ENCODE measurements at places on chromosomes 4 and X.

GRCh38 chr4:40190880-40191815 is 5.7 kb upstream of the RHOH start:
- DNase-seq, result no peak

DNA sequence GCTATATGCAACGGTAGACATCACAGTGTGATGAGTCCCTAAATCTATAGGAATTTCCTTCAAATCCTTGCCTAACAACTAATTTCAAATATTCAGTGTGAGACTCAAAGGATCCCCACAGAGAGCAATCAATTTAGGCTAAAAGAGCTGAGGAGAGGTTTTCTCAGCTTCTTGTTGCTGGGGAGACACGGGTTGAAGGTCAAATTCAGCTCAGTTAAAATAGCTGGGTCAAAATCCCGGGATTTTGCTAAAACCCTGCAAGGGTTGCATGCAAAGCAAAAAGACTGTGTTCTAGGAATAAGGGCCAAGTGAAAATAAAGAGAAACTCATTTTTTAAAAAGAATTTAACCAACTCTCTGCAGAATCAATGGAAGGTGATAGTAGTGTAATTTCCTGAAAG is 1073.4 kb downstream of the NLGN4X start:
- DNase-seq, result no peak

GRCh38 chrX:3811331-3812311 is 98.2 kb upstream of the PRKX start:
- DNase-seq, result no peak

DNA sequence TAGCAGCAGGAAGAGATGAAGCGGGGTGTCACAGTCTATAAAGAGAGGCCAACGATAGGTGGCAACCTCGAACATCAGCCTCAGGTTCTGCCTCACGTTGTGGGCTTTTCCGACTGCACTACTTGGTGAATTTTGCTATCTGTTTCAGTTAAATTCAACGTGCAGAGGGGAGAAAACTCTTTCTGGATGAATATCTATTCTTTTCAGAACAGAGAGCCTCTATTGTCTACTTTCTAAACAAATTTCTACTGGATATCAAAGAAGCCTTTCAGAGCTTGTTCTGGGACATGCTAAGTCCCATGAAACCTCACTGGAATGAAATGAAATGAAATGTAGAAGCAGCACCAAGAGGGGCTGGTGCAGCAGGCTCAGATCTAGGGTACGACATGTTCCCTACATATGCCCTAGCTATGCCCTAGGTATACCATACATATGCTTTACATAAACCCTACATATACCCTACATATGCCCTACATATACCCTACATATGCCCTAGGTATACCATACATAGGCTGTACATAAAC is 116.5 kb upstream of the TRIM2 start:
- peak; percentile 33 for DNase-seq

- no peak for DNase-seq
These were observed 53.1 kb upstream of the HGFAC start for GRCh38 chr4:3388471-3389232.

DNA sequence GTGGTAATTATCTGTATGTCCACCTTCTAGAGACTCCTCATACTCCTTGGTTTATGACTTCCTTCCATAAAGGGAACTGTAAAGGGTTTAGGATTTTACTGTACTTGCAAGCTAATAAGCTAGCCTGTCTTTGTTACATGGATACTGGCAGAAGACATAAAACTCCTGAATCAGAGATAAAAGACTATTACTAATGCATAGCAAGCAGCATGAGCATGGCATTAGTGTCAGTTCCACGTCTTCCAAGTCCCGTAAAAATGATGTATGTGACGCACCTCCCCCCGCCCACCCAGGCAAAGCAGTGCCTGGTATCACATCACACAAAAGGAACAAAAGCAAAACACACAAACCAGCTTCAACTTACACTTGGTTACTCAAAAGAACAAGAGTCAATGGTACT is 71.0 kb downstream of the SLC10A6 start:
- DNase-seq, result no peak

- DNase-seq, result no peak
These were observed 4.6 kb downstream of the SUV39H1 start for GRCh38 chrX:48700951-48701653.

DNA sequence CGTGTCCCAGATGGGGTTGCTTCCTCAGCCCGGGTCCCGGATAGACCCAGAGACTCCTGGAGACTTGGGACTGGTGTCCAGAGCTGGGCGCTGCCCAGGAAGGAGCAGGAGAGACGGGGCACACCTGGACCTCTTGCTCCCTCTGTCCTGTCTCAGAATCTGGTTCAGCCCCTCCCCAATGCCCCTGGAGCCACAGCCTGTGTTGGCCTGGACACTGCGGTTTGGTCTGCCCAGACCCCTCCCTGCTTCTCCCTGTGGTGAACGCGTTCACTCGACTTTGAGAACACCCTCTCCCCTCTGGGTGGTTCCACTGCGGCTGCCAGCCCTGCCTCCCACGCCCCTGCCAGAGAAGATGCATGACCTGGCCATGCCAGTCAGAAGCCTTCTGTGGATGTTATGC is 111.1 kb downstream of the HMX1 start:
- DNase-seq, result no peak

DNA sequence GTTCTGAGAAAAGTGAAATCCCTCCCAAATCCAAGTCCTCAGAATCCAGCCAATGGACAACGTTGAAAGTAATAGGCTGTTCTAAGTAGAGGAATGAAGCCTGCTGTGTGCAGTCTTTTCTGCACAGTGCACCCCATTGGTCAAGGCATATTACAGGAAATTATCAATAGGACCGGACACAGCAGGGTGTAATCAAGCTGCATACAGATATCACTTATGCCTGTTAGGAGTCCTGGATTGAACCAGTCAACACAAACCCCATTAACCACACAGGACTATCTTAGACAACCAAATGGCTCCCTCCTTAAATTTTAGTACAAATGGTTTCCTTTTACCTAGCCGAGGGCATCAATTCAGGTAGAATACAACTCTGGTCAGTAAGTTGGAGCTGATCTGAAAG is 34.2 kb upstream of the MAGEA8 start:
- DNase-seq, result no peak

GRCh38 chr4:117800636-117801035 is 233.7 kb upstream of the NDST3 start:
- no peak for DNase-seq

DNA sequence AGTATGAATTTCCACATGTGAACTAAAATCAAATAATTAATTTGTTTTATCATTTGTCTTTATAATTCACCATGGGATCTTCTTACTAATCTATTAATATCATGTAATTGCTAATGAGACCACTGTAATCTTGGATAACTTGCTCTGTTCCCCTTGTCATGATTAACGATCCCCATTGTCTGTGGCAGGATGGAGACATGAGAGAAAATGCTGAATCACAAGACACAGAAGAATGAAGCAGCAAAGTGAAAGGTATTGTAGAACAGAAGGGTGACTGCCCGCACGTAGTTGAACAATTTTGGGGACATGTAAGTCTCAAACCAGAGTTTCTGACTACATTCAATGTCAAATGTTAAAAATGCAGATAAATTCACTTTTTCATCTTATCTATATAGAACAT is 135.2 kb downstream of the EPHA5 start:
- no peak for DNase-seq

DNA sequence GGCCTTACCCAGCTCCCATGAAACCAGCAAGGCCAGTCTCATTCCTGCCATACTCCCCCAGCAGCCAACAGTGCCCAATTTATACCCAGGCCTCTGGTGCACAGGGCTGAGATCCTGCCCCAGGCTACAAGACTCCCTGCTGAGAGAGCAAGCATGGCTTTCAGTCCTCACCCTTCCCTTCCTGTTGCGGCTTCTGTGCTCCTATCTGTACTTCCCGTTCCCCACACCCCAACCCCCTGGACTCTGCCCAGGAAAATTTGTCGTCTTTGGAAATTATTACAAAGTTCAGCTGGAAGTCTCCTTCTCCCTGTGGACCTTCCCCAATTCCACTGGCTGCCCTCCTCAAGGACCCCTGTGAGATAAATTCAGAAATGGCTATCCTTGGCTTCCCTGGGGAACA is 84.1 kb upstream of the GK2 start:
- DNase-seq, result no peak

GRCh38 chr4:36492590-36492989 is 211.2 kb downstream of the DTHD1 start:
- DNase-seq, result no peak

DNA sequence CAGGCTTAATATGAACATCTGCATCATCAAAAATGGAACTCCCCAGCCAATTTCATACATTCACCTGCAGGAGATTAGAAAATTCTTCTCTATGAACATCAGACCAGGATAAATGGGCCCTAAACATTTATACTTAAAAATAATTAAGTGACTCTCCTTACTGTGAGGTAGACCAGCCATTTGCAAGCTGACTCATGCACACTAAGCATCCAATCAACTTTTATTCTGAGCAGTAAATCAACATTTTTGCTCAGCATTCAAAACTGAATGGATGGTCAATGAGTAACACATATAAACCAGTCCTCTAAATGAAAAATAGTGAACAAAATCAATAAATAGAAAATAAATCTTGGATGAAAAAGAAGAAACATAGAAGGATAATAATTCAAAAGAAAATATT is 19.9 kb upstream of the PCDH10 start:
- DNase-seq, result no peak

DNA sequence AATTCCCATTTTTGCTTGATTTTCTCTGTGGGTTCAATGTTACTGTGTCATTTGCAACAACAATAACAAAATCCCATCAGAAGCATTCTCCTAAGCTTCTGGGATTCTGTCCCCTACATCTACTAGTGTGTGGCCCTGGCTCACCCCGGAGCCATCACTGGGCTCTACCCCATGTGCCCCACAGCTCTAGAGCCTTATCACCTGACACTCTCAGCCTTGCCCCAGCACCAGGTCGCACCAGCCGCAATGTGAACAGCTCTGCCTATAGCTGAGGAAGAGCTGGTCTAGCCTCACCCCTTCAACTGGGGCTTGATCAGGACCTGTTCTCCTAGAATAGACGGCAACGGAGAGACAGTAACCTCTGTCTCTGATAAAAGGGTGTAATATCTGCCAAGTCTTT is 161.7 kb downstream of the SHROOM3 start:
- DNase-seq, result no peak

- DNase-seq, result no peak
These were observed 208.1 kb downstream of the ANKRD50 start for GRCh38 chr4:124504431-124504830.

DNA sequence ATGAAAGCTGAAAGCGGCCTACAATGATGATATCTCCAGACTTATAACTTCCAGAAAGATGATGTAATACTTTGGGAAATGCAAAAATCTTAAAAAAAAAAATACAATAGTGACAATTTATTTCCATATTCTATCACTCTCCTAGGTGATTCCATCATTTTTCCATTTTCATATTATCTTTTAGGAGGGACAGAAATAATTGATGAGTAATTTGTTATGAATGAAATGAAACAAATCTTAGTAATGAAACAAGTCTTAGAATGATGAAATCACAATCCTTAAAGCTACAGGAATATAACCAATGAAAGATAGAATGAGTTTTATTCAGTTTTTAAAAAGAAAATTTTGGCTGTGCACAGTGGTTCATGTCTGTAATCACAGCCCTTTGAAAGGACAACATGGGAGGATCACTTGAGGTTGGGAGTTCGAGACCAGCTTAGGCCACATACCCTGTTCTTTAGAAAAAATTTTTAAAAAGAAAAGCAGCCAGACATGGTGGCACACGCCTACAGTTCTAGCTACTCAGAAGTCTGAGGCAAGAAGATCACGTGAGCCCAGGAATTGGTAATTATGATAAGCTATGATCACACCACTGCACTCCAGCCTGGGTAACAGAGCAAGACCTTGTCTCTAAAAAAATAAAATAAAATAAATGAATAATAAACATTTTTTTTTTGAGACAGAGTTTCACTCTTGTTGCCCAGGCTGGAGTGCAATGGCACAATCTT is 21.7 kb downstream of the CLOCK start:
- DNase-seq, result no peak

- DNase-seq, result no peak
These were observed 193.8 kb downstream of the BCOR start for GRCh38 chrX:39903937-39904336.

- DNase-seq, result no peak
These were observed 325.4 kb upstream of the MAGEB2 start for GRCh38 chrX:29890004-29890403.

DNA sequence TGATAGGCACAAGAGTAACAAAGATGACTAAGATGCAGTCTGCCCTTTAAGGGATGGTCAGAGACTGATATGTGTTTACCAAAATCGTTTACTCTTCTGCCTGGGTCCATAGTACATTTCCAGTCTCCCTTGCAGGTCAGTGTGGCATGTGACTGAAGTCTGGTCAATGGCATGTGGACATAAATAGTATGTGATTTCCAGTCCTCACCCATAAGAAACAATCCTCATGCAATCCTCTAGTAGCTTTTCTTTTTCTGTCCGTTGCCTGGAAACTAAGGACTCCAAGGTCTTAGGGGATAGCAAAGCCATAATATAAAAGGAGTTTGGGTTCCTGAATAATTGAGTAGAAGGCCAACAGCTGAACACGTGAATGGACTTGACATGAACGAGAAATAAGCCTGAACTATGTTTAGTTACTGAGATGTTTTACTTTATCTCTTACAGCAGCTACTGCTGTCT is 1.1 kb downstream of the SLC9B2 start:
- no peak for DNase-seq

GRCh38 chr4:132218406-132218805 is 930.7 kb upstream of the PCDH10 start:
- DNase-seq, result no peak

Measured in amygdala (tissue), 56 donors.